ENCODE measurements at places on chromosomes 4 and X. TPM values are rescaled to one million over a fixed set of nuclear protein-coding genes. Genes with fewer than 3 reads are reported as not detected.

The PNMA3 gene
- total RNA-seq: 12.6 TPM

- DNase-seq: no peak
Observed at GRCh38 chr4:143358923-143359643, 22.4 kb downstream of the GAB1 start.

DNA sequence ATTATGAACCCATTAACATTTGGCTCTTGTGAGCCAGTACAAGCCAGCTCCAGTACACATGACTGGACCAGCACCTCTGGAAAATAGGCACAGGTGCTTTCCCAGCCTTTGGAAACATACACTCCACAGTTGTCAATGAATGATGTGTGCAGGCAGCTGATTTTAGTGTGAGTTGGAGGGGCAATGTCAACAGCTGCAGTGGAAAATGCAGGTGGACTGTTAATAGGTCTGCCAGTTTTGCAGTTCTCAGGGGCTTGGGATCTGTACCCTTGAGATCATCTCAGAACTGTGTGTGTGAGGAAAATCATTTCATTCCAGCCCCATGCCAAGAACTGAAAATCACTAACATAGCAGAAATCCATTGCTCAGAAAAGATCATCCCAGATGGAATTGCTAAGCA, 81.7 kb upstream of the CHRDL1 start:
- no peak for DNase-seq

The FANCB gene
- 17.5 TPM for total RNA-seq

- DNase-seq: no peak
Observed at GRCh38 chr4:170325599-170325998, 235.8 kb upstream of the AADAT start.

The ATRX gene
- total RNA-seq: 229 TPM

GRCh38 chr4:99209671-99210070, 9.4 kb downstream of the ADH6 start:
- no peak for DNase-seq

The TBC1D8B gene
- 0.41 TPM for total RNA-seq

The GAGE1 gene
- not detected for total RNA-seq

The VCX2 gene
- total RNA-seq: not detected

The TCEAL7 gene
- 107 TPM for total RNA-seq

DNA sequence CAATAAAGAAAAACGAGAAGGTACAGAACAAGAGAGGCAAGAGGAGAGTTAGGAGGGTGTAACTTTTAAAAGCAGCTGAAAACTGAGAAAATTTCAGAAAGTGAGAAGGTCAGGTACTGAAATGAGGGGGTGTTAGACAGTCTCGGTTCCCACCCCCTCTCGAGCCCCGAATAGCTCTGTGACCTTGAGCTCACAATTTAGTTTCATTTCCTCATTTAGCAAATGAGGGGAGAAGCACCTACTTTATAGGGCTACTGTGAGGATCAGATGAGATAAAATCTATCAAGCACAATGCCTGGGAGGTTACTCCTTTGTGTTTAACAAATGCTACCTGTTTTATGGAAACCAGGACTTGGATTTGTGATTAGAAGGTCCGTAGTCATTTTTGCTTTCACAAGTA, 4.9 kb downstream of the UGT8 start:
- DNase-seq: no peak

- DNase-seq: no peak
Observed at GRCh38 chr4:55617587-55618197, 18.4 kb downstream of the NMU start.

The DGAT2L6 gene
- total RNA-seq: not detected

DNA sequence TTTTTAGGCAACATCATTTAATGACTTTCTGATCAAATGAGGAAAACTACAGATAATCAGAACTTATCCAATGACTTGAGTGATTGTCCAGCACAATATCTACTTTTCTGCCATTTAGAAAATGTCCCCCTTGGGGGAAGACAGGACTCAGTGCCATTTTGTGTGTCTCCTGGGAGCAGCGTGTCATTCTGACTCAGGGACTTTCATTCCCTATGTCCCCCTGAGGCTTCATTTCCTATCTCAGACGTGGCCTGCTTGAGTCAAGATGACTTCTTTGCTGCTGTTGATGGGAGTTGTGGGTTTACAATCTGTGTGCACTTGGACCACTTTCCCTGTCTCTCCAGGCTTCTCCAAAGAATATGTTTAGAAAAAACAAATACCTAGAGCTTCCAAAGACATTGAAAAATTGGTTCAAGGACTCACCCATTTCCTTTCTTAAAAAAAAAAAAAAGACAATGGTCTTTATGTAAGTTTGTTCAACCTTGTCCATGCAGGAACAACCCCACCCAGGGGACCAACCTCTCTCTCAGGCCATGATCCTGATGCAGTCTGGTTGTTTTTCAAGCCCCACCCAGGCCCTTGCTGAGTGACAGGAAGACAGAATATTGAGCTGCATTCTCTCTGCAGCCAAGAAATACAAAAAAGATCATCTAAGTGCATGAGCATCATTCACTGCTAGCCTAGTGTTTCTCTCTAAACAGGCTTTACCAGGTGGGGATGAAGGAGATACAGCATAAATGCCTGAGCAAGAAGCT, 34.3 kb upstream of the TMEM154 start:
- DNase-seq: no peak

- no peak for DNase-seq
Observed at GRCh38 chr4:120960656-120961267, 38.2 kb upstream of the PRDM5 start.

DNA sequence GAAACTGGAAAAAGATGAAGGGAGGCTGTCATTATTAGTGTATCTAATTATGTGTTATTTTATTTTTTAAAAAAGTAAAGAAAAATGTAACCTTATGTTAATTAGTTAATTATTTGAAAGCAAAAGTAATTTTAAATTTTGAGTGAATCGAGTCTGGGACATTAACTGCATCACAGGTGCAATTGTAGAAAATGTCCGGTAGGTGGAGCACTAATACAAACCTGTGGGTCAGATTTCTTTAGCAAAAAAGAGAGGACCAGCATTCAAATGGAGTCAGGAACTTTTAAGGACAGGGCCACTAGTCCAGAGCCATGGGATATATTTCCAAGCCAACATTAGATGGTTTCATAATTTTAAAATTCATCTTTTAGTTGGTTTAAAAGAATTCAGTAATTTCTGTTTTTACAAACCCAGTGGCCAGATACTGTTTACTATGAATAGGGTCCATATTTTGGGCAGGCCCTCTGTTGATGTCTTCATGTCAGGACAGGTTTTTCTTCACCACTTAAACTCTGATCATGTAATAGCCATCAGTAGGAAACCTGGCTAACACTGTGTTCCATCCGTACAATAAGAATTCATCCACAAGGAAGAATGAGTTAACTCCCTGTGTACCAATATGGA, 27.2 kb downstream of the BST1 start:
- peak; percentile 58 for DNase-seq

The AKAP4 gene
- total RNA-seq: not detected

GRCh38 chr4:107468156-107468555, 251.9 kb downstream of the PAPSS1 start:
- DNase-seq: no peak

DNA sequence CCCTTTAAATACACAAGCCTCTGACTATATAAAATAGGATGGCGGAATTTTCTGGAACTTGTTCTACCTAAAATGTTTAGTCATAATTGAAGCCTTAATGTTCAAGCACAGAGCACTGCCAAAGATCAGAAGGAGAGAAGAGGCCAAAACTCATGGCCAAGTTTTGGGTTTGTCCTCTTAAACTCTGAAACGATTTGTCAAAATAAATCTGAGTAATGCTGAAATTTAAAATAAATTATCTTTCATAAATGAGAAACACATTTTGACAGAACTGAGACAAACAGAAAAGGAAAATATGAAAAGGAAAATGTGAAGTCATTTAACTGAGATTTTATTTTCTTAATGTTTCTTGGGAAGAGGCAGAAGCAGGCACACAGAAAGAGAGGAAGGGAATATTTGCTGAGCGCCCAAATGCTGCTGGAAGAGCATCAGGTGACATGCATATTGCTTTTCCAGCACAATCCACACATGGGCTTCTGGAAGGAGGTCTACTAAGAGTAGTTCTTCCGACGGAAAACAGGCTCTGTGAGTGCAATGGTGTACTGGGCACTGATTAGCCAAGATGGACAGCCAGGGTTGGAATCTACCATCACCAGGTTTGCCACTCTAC, 47.4 kb upstream of the ZNF518B start:
- no peak for DNase-seq

- DNase-seq: no peak
Observed at GRCh38 chrX:136030303-136031191, 45.3 kb downstream of the SLC9A6 start.
